ENCODE measurements at places on chromosomes 1 and 21.
A peak's percentile ranks its signal among the peaks of the same experiment; 100 is the strongest.

GRCh38 chr1:72845381-72845780 is 563.0 kb upstream of the NEGR1 start:
- DNase-seq = no peak

DNA sequence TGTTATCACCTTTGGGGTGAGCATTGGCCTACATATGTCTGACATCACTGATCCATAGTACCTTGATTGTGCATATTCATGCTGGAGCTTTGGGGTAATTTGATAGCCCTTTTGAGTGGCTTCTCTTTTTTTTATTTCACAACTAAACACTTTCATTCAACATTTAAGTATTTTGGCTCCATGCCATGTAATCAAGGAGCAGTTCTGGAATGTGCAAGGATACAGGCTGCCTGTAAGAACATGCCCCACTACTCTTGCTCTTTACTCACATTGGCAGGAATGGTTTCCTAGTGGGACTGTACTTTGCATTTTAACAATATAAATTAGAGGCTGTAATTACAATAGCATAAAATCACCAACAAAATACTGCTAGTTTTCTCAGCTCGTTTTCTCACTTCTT is 300.7 kb upstream of the SPAG17 start:
- DNase-seq = no peak

GRCh38 chr1:38776466-38777065 is 83.0 kb downstream of the RRAGC start:
- no peak for DNase-seq

- peak; percentile 25 for DNase-seq
These were observed 3.8 kb downstream of the ZNF672 start for GRCh38 chr1:248841702-248842395.

GRCh38 chr1:53381790-53382401 is 54.0 kb upstream of the LRP8 start:
- DNase-seq = no peak
